GM23338 (cell line): ENCODE measurements at places on chromosomes 6 and 20. TPM values are rescaled to one million over a fixed set of nuclear protein-coding genes. Genes with fewer than 3 reads are reported as not detected.

- DNase-seq, result no peak
These were observed 118.3 kb upstream of the SUPT3H start for GRCh38 chr6:45496085-45496433.

- no peak for DNase-seq
These were observed 114.9 kb upstream of the ATXN1 start for GRCh38 chr6:16876201-16876600.

SMAP1 gene
- total RNA-seq, result 31.1 and 31.7 TPM in 2 replicates

TPBG gene
- total RNA-seq, result 26.7 and 33.0 TPM in 2 replicates

PROKR2 gene
- total RNA-seq, result 2.1 and 5.9 TPM in 2 replicates

TRIM31 gene
- not detected in 2 replicates for total RNA-seq
